ENCODE measurements at places on chromosomes 2 and 18. TPM values are rescaled to one million over a fixed set of nuclear protein-coding genes. Genes with fewer than 3 reads are reported as not detected.

Gene MRPS5
- 38.6 TPM for total RNA-seq

Gene ERBB4
- total RNA-seq: 99.1 TPM

Gene POTEI
- under 0.01 TPM for total RNA-seq

Gene PDE1A
- total RNA-seq: 41.8 TPM

Gene SLC8A1
- 109 TPM for total RNA-seq

All from temporal lobe (tissue), 4 donors.